HEK293T (cell line): ENCODE measurements at places on chromosomes 5 and 9.

GRCh38 chr9:27519466-27520465 is 4.3 kb upstream of the IFNK start:
- DNase-seq: no peak

- DNase-seq: no peak
Observed at GRCh38 chr9:127508901-127509260, 57.6 kb downstream of the LRSAM1 start.

GRCh38 chr9:123345567-123345955 is 10.4 kb upstream of the CRB2 start:
- no peak for DNase-seq

GRCh38 chr5:108548684-108549596 is 167.0 kb upstream of the FBXL17 start:
- DNase-seq: no peak
